Foreskin fibroblast (primary cell): ENCODE measurements at places on chromosomes 5 and 9.

- no peak for DNase-seq
Observed at GRCh38 chr9:91923145-91923544, 26.9 kb downstream of the ROR2 start.

DNA sequence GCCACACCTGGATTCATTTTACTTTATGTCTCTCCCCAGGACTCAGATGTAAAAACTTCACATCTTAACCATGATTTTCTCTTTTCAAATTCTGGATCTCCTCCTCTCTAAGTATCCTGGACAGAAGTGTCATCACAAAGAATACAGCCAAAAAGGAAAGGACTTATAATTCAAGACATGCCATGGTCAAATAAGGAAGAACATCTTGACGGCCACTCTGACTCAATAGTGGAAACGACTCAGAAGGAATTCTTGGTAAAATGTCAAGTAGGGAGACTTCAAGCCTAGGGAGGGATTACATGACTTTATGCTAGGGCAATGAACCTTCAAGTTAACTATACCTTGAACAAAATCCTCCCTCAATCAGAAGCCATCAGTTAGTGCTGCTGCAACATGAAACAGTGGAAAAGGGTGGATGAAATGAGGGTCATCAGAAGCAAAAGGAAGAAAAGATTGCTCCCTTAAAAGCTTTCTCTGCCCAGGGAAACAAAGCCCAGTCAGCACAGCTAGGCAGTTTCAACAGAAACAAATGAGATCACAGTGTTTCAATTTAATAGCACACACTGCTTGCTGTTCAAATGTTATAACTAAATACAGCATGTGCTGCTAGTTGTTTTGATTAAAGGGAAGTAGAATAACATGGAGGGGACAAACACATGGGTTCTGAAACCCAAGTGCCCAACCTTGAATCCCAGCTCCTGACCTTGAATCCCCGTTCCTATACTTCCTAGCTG is 101.4 kb downstream of the LPAR1 start:
- peak; percentile 90 for DNase-seq

DNA sequence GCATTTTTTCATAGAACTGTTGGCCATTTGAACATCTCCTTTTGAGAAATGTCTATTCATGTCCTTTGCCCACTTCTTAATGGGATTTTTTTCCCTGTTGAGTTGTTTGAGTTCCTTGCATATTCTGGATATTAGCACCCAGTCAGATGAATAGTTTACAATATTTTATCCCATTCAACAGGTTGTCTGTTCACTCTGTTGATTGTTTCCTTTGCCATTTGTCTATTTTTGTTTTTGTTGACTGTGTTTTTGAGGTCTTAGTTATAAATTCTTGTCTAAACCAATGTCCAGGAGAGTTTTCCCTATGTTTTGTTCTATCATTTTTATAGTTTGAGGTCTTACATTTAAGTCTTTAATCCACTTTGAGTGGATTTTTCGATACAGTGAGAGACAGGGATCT is 139.0 kb upstream of the TNPO1 start:
- DNase-seq: no peak

DNA sequence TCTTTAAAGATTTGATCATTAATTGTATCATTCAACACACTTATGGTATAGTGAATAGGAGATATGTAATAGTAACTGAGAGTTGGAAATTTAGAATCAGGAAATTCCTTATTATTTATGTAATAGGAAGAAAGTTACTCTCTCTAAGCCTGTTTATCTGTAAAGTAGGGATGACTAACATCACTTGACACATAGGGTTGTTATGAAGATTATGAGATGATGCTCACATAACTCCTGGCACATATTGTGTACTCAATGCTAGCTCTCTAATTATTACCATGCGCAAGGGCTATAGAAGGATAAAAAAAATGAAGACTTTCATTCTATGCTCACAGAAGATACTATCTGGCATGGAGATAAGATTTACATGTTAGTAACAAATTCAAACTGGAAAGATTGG is 149.9 kb downstream of the ISOC1 start:
- DNase-seq: peak; percentile 25

DNA sequence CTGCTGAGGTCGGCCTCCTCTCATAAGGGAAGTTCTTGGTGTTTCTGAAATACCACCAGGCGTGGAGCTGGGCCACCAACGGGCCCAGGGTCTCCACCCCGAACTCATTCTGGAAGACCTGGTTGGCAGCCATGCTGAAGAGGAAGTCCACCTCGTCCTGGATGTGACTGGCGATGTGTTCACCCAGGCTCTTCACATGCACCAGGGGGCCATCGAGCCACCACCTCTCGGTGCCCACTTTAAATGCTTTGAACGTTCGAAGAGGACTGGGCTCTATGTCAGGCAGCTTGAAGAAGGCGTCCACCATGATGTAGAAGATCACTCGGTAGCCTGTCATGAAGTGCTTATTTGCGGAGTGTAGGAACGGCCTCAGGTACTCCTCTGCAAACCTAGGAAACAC is 15.1 kb downstream of the GLT6D1 start:
- no peak for DNase-seq

DNA sequence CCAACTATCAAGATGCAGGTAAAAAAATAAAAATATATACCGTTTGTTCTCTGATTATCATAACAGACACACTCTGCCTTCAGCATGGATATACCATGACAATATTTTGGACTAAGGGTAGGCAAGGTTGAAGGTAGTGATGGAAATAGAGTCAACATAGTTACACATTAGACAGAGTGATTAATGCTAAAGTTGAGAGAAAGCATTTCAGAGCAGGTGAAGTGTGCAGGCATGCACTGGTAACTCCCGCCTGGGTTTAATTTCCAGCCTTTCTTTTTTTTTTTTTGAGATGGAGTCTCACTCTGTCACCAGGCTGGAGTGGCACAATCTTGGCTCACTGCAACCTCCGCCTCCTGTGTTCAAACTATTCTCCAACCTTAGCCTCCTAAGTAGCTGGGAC is 458.5 kb downstream of the TLR4 start:
- DNase-seq: no peak

DNA sequence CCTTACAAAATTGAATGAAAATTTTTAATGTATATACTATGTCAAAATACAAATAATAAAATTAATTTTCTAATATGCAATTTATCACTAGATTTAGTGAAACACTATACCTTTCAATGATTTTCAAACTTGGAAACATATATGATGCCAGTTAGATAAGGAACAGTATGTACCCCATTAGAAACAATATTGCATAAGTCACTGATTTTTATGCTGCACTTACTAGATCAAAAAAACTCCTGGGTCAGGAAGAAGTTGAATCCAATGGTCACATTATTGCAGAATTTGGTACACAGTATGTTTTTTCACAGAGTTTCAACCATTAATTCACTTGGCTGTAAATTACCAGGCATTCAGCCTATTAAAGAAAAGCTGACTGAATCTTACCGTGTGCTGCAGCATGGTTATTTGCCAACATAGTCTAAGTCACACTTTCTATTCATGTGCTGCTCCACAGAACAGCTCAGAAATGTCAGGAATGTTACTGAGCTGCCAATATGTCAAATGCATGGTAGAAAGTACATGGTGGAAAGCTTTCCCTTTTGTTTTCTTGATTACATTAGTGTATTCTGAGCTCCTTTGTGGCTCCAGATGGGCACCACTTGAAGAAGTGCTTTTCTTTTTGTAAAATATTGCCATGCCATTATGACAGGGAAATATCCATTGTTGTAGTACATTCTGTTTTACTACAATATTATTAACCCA is 9.9 kb upstream of the PRR16 start:
- DNase-seq: peak; percentile 91

GRCh38 chr5:36939969-36940858 is 63.6 kb downstream of the NIPBL start:
- DNase-seq: no peak

GRCh38 chr5:73284985-73285384 is 112.0 kb downstream of the TMEM174 start:
- no peak for DNase-seq

GRCh38 chr5:109155625-109156024 is 254.1 kb downstream of the PJA2 start:
- no peak for DNase-seq

GRCh38 chr9:4980086-4980727 is 4.9 kb upstream of the JAK2 start:
- no peak for DNase-seq

DNA sequence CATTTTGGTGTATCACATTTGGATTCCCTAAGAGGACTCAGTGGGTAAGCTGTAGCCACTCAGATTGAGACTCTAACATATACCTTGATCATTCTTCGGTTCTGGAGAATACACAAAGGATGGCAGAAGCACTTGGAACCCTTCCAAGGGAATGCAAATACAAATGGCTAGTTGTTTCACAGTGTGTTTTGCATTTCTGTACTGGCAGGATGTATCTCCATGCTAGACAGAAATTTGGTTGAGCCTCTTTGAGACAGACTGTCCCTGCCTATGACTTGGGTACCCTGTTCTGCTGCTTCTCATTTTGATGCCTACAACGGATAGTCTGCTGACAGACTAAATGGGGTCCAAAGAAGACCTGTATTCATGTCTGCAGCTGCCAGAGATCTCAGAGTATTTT is 273.5 kb downstream of the TMEM38B start:
- no peak for DNase-seq

DNA sequence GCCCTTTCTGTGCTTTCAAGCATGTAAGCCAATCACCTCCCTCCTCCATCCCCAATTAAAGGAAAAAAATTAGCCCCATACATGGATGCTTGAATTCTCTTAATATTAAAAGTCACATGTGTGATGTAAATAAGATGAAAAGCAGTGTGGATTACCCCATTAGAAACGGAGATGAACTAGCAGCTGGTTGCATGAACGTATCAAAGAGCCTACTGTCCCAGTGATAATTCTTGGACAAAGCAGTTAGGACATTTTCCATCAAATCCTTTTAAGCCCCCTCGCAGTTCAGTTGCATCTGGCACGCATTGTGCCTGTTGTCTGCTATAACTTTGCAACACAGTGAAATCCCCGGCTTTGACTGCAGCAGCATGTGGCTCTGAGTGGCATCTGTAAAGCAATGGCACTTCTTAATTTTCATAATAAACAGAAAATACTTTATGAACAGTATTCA is 285.6 kb downstream of the FBXL7 start:
- DNase-seq: no peak

GRCh38 chr9:126423142-126423915 is 96.7 kb downstream of the MVB12B start:
- DNase-seq: no peak

- peak; percentile 92 for DNase-seq
Observed at GRCh38 chr5:126624534-126624933, 23.8 kb downstream of the PHAX start.

DNA sequence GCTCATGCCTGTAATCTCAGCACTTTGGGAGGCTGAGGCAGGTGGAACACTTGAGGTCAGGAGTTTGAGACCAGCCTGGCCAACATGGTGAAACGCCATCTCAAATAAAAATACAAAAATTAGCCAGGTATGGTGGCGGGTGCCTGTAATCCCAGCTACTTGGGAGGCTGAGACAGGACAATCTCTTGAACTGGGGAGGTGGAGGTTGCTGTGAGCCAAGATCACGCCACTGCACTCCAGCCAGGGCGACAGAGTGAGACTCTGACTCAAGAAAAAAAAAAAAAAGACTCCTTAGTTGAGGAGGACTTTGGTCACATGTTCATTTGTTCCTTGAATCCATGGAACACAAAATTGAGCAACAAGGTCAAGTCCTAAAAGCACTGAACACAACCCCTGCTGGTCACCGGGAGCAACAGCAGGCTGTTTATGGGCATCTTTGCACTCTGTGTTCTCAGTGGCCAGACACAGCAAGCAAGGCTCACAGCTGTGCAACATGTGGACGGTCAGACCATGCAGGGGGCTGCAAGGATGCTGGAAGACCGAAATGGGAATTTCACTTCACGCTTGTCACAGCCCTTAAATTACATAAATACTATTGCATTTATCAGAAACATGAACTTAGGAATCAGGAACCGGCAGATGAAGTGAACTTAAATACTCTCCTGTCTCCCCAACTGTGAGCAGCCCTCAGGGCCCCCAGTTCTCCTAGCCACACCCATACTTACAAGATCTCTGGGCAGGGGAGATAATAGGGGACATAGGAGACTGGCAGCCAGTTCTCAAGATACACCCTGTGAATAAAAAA is 2.8 kb downstream of the GBGT1 start:
- DNase-seq: peak; percentile 83

DNA sequence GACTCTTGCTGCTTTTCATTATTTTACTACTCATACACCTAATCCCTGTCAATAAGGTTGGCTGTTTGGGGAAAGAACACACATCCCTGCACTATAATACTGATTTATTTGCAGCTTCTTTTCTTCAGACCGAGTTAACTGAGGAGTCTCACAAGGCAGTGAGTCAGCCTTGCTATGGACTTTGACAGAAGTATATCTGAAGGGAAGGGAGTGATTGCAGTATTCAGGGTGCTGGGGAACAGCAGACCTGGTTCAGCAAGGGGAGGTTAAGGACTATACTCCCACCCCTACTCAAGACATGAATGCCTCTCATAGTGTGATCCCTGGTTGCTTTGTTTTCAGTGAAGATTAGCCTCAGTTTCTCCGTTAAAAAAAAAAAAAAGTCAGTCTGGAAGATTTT is 99.8 kb downstream of the TLE4 start:
- peak; percentile 61 for DNase-seq

GRCh38 chr9:93645149-93645889 is 68.9 kb downstream of the PHF2 start:
- no peak for DNase-seq

- peak; percentile 36 for DNase-seq
Observed at GRCh38 chr5:187617-188451, 3.5 kb upstream of the LRRC14B start.

DNA sequence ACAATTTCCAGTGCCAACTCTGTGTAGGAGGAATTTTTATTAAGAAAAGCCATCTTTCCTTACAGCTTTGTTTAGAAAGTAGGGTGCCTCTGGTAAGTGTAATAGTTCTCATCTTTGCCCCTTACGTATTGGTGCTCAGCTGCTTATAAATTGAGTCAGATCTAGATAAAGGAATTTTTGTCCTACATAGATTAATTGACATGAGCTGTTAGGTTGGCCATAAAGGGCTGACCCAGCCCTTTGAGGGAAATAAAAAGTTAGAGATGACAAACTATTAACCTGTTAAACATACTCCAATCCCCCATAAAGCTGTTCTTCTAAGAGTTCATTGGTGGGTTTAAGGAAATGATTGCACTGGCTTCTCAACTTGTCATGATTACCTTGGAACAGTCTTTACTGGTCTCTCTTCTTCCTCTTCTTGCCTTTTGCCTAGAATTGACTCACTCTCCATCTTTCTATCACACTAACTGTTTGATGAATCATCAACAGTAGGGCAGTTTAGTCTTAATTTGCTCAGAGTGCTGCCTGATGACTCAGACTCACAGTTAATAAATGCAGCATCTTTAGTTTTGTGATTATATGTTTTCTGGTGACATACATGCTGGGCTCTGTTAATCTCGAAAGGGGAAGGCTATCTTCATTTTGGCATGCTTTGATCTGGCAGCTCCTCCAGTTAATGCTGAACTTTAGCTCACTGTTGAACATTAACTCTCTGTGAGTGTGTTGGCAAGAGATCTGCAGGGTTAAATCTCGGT is 51.7 kb downstream of the ARHGAP26 start:
- peak; percentile 85 for DNase-seq

- no peak for DNase-seq
Observed at GRCh38 chr9:81092057-81092456, 597.3 kb downstream of the TLE1 start.

GRCh38 chr9:129701549-129701948 is 36.1 kb downstream of the PRRX2 start:
- DNase-seq: no peak
